MCF 10A (cell line): ENCODE measurements at places on chromosomes 5 and 9.
A peak's percentile ranks its signal among the peaks of the same experiment; 100 is the strongest.

DNA sequence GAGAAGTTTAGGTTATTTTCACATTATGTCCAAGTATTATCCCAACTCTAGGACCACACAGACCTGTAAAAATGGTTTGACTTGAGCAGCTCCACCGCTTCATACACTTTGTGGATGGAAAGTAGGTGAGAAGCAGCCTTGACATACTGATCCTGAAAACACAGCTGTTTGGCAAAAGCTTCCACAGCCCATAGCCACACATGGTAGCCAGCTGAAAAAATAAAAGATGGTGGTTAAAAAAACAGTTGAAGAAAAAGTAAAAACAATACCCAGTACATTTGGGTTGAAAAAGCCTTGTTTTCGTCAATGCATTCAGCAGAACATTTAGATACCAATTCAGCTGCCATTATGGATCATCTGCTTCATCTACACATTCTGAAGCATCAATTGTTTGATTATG is 36.7 kb downstream of the GEMIN5 start:
- no peak for DNase-seq

DNA sequence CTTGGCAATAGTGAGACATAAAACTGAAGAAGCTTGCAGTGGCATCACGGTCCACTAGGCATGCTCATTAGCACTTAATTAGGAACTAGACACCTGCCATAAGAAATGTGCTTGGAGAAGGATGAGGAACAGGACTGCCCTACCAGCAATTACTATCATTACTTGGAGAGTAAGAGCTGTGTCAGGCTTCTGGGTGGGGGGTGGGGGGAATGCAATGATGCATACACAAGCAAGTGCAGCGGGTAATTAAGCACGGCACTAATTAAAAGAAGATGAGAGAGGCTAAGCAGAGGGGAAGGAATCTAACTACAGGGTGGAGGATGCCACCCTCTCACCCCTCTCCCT is 53.1 kb downstream of the TLE1 start:
- DNase-seq, result no peak

GRCh38 chr5:113236536-113237288 is 198.1 kb downstream of the TSSK1B start:
- DNase-seq, result no peak

GRCh38 chr9:124274226-124274625 is 16.5 kb downstream of the NEK6 start:
- DNase-seq, result no peak

- DNase-seq, result no peak
Measured at GRCh38 chr9:132461281-132461896, 51.4 kb downstream of the CFAP77 start.

GRCh38 chr9:8816361-8816760 is 1016.8 kb upstream of the DMAC1 start:
- no peak for DNase-seq

DNA sequence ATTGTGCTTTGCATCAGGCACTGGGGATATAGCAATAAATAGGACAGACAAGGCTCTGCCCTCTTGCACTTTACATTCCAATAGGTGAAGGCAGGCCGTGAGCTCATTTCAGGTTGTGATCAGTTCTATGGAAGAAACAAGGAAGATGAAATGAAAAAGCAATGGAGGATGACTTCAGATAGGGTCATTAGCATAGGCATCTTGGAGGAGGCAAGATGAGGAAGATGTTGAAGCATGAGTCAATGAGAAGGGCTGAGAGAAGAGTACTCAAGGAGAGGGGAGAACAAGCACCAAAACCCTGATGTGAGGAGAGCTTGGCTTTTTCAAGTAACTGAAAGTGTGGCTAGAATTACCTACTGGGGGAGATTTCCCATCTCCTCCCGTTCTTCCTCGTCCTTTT is 5.0 kb upstream of the SPARC start:
- no peak for DNase-seq

- peak; percentile 82 for DNase-seq
Measured at GRCh38 chr5:124274949-124275348, 471.5 kb downstream of the ZNF608 start.

- DNase-seq, result peak; percentile 31
Measured at GRCh38 chr5:179974946-179975712, 67.4 kb upstream of the TBC1D9B start.

GRCh38 chr9:92659601-92660000 is 10.3 kb downstream of the IPPK start:
- DNase-seq, result no peak

DNA sequence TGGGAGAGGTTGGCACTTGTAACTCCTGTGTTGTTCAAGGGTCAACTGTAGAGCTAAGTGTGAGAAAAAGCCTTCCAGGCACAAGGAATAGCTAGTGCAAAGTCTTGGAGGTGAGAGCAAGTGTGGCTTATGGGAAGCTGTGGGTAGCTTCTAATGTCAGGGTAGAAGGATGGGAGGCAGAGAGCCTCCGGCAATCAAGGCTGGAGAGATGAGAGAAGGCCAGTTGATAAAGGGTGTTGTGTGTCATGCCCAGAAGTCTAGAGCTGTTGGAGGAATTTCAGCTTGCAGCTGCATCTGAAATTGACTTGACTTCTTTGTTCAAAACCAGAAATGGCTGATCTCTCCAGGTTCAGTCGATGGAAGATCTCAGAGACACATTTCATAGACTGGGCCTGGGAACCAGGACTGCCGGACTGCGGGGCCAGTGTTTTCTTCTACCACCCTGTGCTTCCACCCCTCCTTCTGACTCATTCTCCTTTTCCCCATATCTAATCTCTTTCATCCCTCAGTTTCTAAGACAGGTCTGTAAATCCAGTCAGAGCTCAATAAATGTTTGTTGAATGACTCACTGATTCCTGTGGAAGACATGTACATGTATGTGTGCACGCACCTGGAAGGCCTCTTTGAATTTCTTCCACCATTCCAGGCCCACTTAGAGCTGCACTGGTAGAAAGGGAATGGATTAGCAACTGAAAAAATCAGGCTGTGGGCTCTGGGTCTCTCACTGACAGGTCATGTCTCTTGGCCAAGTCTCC is 67.8 kb upstream of the KLF4 start:
- DNase-seq, result peak; percentile 22

GRCh38 chr9:124149992-124150391 is 107.8 kb upstream of the NEK6 start:
- DNase-seq, result peak; percentile 34

DNA sequence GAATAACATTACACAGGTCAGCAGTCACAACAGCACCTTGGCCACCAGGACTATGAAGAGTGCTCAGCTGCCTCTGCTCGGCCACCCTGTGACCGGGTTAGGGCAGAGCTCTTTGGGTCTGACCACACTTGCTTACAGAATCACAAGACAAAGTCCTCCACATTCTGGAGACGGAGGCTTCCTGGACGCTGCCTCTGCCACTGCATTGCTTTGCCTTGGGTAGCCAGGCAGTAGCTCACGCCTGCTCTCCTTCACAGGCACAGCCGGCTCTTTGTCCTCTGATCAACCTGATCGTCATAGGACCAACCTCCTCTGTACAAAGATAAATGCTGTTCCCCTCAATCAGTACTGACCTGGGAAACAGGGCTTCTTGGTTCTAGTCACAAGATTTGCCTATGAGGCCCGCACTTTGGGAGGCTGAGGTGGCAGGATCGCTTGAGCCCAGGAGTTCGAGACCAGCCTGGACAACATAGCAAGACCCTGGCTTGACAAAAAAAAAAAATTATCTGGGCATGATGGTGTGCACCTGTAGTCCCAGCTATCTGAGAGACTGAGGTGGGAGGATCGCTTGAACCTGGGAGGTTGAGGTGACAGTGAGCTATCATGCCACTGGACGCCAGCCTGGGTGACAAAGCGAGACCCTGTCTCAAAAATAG is 128.4 kb upstream of the IER5L start:
- DNase-seq, result no peak

DNA sequence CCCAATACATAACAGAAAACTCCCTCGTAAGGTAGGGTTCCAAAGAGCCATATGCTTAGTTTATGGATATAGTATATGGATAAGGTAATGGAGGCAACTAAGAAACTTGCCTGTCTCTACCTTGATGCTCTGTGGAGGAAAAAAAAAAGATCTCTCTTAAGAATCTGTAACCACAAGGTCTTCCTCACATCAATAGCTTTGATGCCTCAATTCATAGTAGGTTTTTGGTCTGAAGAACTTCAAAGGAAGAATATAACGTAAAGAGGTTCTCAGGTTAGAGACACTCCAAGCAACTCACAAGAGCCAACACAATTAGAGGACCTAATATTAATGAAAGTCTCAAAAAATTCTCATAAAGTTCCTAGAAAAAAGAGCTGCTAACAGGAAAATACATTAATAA is 140.2 kb downstream of the FBN2 start:
- no peak for DNase-seq

DNA sequence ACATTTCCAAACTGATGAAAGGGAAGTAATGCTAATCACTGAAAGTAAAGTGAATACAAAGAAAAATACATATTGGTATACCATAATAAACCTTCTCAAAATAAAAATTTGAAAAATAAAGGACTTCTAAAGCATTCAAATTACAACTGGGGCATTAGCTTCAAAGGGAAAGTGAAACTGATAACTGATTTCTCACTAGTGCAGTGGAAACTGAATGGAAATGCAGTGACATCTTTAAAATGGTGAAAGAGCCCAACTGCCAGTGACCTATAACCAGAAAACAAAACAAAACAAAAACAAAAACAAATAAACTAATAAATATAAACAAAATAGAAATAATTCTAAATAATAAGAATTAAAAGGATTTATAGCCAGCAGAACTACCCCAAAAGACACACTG is 297.5 kb upstream of the GRIN3A start:
- no peak for DNase-seq

DNA sequence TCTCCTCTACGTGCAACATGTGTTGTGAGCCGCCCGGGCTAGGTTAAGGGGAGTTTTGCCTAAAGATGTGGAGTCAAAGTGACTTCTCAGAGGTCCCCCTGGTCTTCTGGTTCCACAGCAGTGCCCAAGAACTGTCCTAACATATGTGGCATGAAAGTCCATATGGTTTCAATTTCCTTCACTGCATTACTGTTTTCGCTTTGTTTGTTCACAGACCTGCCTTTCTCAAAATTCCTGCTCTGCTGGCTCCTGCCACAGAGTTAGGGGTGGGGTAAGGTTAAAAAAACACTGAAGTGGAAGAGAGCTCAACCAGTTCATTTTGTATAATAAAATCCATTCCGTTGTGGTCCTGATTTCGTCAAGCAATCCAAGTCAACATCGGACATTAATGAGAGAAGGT is 289.4 kb downstream of the DMAC1 start:
- DNase-seq, result no peak

DNA sequence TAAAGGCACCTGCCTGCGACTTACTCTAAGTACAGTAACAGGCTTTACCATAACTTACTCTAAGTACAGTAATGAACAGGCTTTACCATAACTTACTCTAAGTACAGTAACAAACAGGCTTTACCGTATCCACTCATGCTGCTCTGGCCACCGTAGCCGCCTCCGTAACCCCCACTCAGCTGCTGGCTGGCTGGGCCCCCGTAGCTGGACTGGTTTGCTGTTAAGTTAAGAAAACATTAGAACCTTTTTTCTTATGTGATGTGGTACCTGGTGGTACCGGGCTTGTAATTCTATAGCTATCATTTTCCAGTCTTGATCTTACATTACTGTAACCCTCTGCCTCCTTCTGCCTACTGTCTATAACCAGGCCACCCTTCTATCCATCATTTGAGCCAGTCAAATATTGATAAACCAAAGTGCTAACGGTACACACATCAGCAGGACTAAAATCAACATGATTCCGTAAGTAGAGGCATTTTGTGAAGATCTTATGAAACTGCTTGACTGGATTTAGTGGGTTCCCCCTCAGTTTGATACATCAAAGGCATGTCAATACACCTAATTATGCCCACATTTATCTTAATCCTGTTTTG is 7.4 kb downstream of the HNRNPH1 start:
- DNase-seq, result no peak

- DNase-seq, result no peak
Measured at GRCh38 chr5:116685069-116685468, 110.4 kb upstream of the SEMA6A start.

DNA sequence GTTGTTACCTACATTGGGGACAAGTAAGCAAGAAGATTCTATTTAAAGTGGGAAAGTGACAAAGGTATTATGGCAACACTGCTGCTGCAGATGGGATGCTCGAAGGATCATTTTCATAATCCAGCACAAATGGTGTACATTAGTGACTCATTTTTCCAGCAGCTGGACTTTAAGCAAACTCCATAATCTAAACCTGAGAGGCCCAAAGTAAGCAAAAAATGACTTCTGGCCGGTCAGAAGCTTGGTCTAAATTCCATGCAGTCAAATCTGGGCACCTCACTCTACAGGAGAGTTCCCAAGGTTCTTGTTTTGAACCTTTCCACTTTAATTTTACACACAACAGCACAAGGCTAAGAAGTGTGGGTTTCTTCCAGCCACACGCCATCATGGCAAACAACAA is 43.6 kb upstream of the TRAF1 start:
- DNase-seq, result no peak

- no peak for DNase-seq
Measured at GRCh38 chr9:110762783-110763182, 94.2 kb downstream of the MUSK start.

DNA sequence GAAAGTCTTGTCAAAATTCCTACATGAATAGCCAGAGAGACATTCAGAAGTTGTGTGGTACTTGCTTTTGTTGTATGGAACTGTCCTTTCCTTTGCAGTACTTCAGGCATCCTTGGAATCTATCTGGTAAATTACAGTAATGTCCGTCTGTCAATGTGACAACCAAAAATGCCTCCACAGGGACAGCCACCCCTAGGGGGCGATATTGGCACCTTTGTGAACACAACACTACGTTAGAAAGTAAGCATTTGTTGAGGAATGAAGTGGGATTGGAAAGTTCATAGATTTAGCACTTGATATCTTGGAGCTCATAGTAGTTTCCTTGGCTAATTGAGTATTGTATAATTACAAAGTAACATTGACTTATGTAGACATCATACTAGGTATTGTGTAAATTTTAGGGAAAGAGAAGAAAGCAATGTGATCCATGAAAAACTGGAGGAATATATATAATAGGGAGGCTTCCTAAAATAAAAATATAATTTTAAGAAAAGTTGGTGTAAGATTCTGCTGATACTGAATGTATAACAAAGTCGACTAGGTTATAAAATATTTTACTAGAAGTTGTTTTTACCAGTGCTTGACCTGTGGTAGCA is 32.7 kb downstream of the TMEFF1 start:
- DNase-seq, result peak; percentile 78

DNA sequence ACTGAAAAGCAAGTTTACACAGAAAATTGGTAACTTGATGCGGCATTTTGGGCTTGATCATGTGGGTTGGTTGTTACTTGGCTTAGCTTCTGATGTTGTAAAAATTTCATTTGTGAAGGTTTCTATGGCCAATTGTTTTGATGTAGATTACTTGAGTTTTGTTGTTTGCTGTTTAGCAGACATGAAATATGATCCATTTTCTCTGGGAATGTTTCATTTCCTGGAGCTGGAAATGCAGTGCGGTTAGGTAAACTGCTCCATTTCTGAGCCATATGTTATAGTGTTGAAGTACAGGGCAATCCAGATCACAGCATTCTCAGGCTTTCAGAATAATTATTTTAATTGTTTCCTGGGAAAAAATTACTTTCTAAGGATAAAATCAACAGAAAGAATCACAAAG is 396.9 kb downstream of the ENC1 start:
- DNase-seq, result peak; percentile 38

- peak; percentile 47 for DNase-seq
Measured at GRCh38 chr5:154758977-154759376, 3.8 kb downstream of the LARP1 start.
